ENCODE measurements at places on chromosomes 4 and X.

DNA sequence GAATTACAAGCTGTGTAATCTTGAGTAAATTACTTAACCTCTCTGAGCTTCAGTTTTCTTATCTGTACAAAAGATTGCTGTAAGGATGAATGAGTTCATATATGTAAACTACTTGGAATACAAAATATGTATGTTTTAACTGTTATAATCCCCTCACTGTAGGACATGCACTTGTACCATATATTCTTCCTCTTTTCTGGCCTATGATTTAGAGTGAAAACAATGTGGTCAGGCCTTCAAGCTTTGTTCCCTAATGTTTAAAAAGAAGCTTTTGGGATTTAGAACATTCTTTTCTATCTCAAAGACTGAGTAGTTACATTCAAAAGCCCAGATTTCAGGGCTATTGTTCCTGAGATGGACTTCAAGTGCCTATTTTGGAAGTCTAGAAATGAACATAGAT, 26.7 kb upstream of the GPRIN3 start:
- no peak for DNase-seq

DNA sequence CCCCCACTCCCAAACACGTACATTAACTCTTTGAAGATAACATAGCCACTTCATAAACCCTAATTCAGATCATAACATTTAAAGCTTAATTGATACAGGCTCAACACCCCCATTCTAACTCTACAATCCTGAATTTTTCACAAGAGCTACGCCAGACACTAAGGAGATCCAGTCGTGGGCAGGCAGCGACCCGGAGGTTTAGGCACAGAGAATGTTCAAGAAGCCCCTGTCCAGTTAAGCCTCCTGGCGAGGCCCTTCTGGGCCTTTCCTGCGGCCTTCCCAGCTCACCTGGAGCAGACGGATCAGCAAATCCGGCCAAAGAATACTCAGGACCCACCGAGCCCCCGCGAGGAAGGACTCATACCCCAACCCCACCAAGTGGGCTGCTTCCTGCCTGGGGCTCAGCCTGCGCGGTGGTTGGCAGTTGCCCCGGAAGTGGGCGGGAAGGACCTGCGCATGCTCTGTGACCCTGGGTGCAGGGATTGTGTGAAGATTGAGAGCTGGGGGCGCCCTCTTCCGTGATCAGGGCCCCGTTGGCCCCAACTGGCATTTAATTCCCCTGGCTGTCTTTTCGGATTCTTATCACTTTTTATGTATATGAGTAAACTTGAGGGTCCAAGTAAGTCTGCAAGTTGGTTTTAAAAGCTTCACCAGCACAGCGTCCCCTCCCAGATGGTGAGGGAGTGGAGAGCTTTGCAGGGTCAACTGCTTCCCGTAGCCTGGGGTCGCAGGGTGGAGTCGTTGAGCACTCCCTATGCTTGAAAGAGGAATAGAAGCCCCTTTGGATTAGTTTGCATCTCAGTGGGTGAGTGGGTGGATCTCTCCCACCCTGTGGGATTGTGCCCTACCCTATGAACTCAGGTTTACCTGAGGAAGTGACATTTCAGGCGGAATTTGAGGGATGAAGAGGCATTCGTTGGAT, at the start of gene TRIM61:
TRIM61 (minus strand) TSS at position 415 of the 922 bp plus-strand sequence. CDS start 7,655 bp downstream, outside the sequence.
- peak; percentile 10 for DNase-seq

GRCh38 chrX:13374364-13374763, 54.5 kb upstream of the ATXN3L start:
- no peak for DNase-seq

GRCh38 chr4:130422261-130422660, 1326.3 kb downstream of the C4orf33 start:
- no peak for DNase-seq

Measured in activated CD4-positive, alpha-beta T cell treated with anti-CD3 and anti-CD28 coated beads, Interleukin-2, amount 50 U/mL, for 4 hours (primary cell).